Kidney epithelial cell (primary cell): ENCODE measurements at places on chromosomes 13 and 19.

DNA sequence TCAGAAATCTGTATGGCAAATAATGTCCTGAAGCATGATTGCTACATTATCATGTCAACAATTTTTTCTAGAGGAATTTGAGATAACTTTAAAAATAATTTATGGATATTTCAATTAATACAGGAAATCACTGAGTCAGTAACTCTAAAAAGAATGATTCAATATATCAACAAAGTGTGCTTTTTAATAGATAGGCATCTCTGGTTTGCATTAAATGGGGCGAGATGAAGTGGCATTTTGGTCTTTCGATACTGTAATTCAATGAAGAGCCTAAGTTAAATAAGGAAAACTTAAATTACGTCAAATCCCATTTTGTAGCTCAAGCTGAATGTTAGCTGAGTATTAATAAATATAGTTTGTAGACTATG, 342.8 kb downstream of the DACH1 start:
- DNase-seq, result no peak

DNA sequence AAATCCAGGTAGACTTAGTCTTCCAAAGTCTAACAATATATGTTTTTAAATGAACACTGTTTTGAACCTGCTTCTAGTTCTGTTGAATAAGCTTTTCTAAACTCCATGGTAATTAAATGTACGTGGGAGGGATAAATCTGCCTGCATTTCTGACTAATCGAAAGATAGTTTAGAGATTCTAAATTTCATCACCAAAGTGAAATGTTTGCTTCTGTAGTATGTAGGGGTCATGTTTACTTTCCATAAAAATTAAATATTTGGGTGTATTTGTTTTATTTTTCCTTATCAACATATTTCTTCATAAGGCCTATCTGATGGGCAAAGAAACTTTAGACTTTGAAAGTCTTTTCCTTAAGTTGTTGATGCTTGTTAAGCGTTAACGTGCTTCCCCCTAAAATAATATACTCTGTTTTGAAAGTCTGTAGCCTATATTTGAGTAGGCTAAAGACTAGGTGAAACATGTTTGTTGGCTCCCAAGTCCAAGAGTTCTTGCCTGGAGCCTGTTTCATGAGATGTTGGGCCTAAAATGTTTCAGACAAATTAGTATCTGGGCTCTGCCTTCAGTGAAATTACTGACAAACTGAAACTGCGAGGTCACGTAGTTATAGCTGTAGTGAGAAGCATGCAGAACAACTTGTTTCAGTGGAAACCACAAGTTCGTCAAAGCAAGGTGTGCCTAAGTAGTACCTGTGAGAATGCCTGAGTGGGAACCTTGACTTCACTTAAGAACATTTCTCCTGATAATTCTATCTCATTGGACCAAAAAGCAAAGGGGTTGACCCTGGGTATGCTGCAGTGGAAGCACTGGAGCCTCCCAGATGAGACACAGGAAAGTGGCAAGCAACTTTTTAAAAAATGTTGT, 126.2 kb downstream of the LMO7 start:
- DNase-seq, result peak; percentile 29

- no peak for DNase-seq
Observed at GRCh38 chr19:51025809-51026553, 435 bp downstream of the KLK11 start.

DNA sequence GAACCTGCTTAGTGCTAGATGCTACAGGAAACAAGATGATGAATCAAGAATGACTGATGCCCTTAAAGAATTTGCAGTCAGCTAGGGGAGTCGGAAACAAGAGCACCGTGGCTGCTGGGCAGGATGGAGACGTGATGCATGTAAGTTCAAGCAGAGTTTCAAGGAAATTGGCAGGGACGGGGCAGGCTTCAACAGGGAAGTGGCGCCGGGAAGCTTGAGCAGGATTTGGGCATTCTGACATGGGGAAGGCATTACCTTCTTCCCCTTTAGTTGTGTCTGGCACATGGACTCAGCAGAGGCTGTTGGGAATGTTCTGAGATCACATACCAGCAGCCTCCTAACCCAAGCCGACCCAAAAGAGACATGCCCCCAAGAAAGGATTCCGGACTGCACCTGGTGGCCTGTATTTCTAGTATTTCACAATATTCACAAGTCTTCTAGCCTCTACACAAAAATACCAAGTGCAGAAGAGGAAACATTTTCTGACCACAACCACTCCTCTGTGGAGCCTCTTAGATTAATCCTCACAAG, 138.2 kb downstream of the CRYL1 start:
- DNase-seq, result no peak

DNA sequence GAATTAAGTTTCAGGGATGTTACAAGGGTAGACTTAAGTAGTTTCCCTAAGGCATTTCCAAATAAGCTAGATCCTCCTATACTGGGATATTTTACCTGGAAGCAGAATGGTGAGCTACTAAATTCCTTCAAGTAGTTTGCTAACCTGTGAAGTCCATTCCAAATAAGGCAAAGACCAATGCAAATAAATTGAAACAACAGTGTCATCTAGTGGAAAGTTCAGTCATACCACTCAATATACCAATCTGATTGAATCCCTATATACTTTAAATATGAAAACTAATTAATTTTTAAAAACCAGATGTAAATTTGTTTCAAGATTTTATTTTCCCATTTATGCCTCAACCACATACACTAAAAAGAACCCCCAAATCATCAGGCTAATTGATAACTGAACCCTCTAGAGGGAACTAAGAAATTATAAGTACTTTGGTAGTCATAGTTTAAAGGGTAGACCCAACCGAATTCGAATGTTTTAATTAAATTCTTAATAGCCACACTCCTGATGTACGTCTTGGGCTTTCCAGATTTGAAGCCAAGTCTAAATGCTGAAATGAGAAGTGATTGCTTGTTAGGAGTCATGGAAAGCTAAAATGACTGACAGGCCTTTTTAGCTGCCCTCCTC, 223.7 kb downstream of the TBC1D4 start:
- DNase-seq, result no peak

GRCh38 chr19:18777301-18778075, 13.6 kb downstream of the COMP start:
- DNase-seq, result no peak

- no peak for DNase-seq
Observed at GRCh38 chr19:52961981-52962380, 700 bp downstream of the ZNF816 start.

GRCh38 chr19:35633727-35634440, 5.0 kb downstream of the RBM42 start:
- DNase-seq, result no peak
